ENCODE measurements at places on chromosomes 1 and 21.

DNA sequence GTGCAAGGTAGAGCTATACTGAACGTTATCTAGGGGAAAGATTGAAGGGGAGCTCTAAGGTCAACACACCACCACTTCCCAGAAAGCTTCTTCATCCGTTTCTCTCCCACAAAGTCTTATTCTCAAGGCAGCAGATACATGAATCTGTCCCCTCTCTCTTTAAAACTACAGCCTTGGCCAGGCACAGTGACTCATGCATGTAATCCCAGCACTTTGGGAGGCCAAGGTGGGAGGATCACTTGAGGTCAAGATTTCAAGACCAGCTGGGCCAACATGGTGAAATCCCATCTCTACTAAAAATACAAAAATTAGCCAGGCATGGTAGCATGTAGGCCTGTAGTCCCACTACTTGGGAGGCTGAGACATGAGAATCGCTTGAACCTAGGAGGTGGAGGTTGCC is 8.1 kb downstream of the CYP4X1 start:
- DNase-seq: peak; percentile 43

DNA sequence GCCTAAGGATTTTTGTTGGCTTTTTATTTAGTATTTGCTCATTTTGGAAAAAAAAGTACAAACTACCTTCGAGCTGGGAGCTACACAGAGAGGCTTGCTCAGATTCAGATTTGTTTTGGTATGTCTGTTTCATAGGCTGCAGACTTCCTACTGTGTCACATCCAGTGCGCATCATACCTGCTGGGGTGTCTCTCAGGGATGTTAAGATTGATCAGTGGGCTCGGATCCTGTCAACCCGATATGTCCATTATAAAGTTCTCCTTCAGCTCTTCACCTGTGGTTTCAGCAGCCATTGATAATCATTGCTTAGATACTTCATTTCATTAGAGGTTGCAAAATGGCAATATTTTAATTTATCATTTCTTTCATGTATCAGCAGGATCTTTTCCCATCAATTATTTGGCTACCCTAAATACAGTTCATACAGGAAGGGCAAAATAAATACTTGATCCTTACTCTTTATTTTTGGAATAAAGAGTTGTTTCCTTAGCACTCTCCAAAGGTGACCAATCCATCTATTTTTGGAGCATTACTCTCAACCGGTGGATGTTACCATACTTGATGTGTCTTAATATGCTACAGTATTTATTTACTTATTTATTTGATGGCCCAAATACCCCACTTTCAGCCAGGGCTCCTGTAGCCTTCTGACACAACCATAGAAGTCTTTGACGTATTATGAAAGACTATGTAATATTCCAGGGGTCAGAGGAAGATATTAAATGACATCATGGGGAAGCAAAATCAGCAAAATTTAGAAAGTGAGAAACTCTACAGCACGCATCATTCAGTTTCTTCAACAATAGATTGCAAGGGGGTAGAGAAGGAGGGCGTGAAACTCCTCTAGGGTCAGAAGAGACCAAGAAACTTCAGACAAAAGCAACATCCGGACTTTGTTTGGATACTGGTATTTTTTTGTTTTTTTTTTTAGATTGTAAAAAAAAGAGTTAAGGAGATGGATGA is 55.3 kb upstream of the HNRNPU start:
- DNase-seq: no peak

DNA sequence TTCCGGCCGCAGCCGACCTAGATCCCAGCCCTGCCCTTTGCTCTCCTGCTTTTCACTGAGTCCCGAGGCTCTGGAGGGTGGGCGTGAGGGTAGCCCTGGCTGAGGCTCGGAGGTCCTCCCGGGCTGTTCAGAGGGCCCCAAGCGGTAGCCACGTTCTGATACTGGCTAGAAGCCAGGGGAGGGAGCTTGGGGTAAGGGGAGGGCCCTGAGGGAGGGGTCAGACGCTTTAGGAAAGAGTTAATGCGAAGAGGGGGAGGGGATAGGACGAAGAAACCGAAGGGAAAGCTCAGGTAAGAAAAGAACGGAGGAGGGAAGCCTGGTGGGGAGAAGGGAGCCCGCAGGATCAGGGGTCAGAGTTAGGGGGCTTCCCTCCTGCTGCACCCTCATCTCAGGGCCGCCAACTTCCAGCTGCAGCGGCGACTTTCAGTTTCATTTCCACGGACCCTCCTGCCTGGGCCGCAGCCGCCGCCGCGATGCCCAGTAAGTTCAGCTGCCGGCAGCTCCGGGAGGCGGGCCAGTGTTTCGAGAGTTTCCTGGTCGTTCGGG is at the start of gene MOV10:
MOV10 (plus strand) TSS at position 220 of the 546 bp plus-strand sequence; CDS start at position 474, 254 bp downstream.
- peak; percentile 82 for DNase-seq

DNA sequence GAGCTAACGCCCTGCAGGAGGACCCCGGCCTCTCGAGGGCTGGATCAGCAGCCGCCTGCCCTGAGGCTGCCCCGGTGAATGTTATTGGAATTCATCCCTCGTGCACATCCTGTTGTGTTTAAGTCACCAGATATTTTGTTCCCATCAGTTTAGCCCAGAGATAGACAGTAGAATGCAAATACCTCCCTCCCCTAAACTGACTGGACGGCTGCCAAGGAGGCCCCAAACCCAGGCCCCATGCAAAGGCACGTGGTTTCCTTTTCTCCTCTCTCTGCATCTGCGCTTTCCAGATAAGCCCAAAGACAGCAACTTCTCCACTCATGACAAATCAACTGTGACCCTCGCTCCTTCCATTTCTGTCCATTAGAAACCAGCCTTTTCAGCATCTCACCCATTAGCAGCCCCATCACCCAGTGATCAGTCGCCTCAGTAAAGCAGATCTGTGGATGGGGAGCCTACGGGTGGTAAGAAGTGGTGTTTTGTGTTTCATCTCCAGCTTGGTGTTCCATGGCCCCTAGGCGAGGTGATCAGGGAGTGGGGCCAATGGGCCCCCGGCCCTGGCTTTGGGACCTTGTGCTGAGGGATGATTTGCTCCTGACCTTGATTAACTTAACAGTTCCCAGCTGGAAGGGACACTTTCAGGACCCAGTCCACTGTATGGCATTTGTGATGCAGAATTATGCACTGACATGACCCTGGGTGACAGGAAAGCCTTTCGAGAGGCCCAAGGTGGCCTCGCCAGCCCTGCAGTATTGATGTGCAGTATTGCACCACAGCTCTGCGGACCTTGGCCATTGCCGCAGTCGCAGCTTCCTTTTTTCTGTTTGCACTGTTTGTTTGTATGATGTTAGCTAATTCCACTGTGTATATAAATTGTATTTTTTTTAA is 5.2 kb downstream of the NPPA start:
- no peak for DNase-seq

- DNase-seq: peak; percentile 18
Measured at GRCh38 chr1:163036671-163037070, 32.5 kb upstream of the RGS4 start.

DNA sequence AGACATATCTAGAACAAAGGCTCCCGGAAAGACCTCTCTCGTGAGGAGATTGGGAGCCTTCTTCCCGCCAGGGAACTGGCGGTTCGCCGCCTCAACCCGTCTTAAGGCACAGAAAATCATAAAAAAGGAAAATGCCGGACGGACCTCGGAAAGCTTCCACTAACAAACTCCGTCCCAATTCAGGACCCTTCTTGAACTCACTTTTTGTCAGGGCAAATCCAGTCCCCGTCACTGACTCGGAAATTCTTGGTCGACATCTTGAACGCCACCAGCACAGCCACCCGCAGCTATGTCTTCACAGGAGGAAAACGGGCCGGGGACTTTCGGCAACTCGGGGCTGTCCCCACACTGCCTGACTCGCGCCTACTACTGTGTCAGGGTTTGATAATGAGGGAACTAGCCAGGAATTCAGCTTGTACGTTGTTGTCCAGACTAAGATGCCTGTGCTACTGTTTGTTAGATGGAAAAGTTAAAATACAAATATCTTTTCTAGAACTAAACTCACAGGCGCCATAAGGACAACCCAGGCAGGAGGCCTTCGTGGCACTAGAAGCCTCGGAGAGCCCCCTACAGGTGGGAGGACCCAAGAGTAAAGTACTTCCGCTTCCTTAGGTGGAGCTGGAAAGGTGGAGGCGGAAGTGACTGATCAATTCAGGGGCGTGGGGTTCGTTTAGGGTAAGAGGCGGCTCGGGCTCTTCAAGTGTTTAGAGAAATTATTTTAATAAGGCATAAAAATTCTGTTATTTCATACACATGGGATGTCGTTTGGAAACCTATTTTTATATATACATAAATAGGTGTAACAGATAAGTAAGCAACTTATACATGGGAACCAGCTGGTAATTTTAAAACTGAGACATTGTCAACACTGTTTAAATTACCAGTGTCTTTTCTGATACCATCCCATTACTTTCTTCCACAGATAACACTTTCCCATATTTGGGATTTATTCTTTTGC is at the start of gene ZRANB2:
ZRANB2 (minus strand) TSS at position 297 of the 958 bp plus-strand sequence; CDS start at position 257, 40 bp downstream.
- peak; percentile 97 for DNase-seq

DNA sequence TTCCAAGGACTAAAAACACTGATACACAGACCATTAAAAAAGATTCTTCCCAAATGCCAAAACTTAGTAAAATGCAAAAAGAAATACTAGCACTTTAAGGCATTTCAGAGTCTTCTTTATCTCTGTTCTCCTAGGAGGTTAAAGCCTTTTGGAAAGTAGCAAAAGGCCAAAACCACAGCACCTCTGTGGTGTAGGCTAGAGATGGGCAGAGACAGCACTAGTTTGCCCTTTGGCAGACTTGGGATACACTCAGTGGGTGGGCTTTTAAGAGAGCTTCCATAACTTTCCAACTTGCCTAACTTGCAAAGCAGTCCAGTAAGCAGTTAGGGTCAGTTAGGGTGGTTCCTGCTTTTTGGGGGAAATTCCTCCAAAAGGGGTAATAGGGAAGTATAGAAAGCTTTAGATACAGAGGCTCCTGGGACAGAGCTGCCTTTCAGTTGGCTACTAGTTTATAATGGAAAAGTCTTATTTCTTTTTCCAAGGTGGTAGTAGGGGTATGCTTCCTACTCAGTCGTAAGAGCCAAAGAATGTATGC is 17.9 kb upstream of the PTCH2 start:
- DNase-seq: peak; percentile 20

GRCh38 chr1:31830065-31830464 is 14.2 kb upstream of the SPOCD1 start:
- DNase-seq: no peak

GRCh38 chr21:39317134-39318090 is 4.0 kb upstream of the BRWD1 start:
- DNase-seq: no peak

GRCh38 chr1:88802950-88803349 is 88.4 kb downstream of the GTF2B start:
- DNase-seq: peak; percentile 70

- no peak for DNase-seq
Measured at GRCh38 chr1:74246315-74246714, 11.1 kb downstream of the TNNI3K start.

DNA sequence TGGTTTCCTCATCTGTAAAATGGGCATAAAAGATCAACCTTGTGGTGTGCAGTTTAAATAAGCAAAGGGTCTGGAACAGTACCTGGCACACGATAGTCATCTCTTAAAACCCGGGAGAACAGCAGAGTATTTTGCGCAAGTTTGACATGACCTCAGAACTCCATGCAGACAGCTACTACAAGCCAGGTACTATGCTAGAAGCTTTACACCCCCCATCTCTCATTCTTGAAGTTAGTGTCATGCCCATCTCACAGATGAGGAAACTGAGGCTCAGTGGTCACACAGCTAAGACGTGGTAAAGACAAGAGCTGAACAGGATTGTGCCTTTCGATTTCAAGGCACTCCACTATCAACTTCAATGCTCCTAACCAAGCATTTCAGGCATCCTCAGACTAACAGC is 78.7 kb downstream of the CAPZB start:
- DNase-seq: no peak

- DNase-seq: no peak
Measured at GRCh38 chr1:180927348-180927747, 14.7 kb downstream of the KIAA1614 start.

DNA sequence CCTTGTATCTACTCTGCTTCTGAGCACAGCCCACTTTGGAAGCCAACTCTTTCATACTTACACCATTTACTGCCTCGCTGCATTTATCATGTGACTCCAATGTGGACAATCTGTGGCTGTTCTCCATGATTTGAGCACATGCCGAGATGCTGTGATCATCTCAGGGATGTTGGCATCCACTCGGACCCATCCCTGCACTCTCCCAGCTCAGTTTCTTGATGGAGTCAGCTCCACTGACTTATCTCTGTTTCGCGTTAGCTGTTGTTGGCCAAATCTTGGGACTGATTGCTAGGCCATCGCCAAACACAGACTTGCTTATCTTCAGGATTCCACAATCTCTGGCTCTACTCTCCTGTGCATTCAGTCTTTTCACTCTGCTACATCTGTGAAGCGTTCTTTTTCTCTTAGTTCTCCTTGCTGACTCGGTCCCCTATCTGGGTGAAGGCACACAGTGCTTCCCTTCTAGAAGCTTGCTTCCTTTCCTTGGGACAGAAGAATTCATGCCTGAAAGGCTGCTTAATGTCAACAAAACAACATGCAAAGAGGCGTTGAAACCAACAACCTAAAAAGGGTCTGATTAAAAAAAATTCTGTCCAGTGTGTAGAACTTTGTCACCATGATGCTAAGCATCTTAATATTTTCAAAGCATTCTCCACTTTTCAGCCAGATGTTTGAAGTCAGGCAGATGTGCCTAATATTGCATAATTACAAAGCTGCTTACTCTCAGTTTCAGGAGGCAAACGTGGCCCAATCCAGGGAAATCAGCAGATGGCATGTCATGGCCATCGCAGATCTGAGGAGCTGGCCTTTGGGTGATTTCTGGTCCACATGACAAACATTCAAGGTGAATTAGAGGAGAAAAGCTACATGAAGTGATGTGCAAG is 120.7 kb downstream of the NGF start:
- peak; percentile 47 for DNase-seq

GRCh38 chr1:28272215-28272852 is 13.0 kb downstream of the SESN2 start:
- no peak for DNase-seq

DNA sequence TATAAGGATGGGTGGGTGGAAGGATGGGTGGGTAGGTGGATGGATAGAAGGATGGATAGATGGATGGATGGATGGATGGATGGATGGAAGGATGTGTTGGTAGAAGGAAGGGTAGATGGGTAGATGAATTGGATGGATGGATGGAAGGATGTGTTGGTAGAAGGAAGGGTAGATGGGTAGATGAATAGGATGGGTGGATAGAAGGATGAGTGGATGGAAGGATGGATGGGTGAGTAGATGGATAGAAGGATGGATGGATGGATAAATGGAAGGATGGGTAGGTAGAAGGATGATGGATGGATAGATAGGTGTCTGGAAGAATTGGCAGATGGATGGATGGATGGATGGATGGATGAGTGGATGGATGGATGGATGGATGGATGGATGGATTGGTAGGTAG is 6.0 kb downstream of the MASP2 start:
- no peak for DNase-seq

GRCh38 chr21:44517175-44517899 is 22.7 kb downstream of the KRTAP10-1 start:
- peak; percentile 32 for DNase-seq

- DNase-seq: no peak
Measured at GRCh38 chr1:182391028-182391361, 595 bp downstream of the GLUL start.

- no peak for DNase-seq
Measured at GRCh38 chr1:217891966-217892365, 260.8 kb downstream of the SPATA17 start.

Data from cardiac fibroblast (primary cell).